Right cardiac atrium (tissue), 5 donors: ENCODE measurements at places on chromosomes 5 and 9.

DNA sequence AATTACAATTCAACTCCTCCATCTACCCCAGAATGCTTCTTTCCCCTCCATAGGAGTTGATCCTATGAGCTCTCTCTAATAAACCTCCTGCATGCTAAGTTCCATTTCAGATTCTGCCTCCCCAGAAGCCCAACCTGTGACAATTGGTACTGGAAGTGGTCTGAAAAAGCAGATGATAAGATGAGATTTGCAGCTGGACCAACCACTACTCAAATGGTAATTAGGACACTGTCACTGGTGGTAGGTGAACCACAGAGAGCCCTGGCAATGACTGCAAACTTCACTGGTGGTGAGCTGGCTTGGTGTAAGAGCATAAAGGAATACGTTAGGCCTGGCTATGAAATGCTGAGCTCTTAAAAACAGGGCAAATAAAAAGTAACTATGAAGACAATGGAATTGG lies 112.6 kb downstream of the ESM1 start:
- no peak for DNase-seq

- no peak for DNase-seq
These were observed 39.8 kb upstream of the PITX1 start for GRCh38 chr5:135073761-135074345.

GRCh38 chr5:136529081-136529480 lies 163.7 kb upstream of the TRPC7 start:
- no peak for DNase-seq

- no peak for DNase-seq
These were observed 9.3 kb downstream of the SLC46A2 start for GRCh38 chr9:112881331-112881730.

GRCh38 chr9:127293767-127294166 lies 29.2 kb downstream of the GARNL3 start:
- DNase-seq: no peak

- no peak for DNase-seq
These were observed 452.0 kb downstream of the DMAC1 start for GRCh38 chr9:7347556-7347955.

DNA sequence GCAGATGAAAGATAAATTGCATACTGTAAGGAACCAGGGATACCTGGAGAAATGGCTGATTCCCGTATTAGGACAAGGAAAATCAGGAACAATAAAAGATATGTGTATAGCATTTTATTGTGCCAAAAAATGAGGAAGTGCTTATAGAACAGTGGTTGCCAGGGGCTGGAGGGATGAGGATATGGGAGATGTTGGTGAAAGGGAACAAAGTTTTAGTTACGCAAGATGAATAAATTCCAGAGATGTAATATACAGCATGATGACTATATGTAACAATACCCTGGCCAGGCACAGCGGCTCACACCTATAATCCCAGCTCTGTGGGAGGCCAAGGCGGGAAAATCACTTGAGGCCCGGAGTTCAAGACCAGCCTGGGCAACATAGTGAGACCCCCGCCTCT lies 101.8 kb downstream of the CDK5RAP2 start:
- no peak for DNase-seq

GRCh38 chr9:101711330-101711941 lies 27.0 kb downstream of the GRIN3A start:
- no peak for DNase-seq

GRCh38 chr9:133423216-133423615 lies 1.0 kb downstream of the ADAMTS13 start:
- peak; percentile 6 for DNase-seq

DNA sequence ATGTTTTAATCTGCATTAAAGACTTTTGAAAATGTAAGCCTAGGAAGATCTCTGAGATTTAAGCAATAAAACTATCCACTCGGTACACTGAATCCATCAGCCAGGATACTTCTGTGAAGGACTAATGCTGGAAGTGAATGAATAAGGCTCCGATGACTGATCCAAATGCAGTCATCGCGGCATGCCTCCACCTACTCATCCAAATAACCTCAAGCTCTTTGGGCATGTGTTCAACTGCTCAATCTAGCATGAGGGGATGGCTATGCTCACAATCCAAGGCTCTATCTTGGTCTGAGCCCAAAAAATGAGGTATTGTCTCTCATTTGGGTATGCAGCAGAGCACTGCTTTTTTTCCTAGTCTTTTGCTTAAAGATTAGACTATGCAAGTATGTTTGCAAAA lies 19.2 kb downstream of the MARCHF3 start:
- no peak for DNase-seq

GRCh38 chr9:31166516-31166915 lies 1217.9 kb upstream of the ACO1 start:
- DNase-seq: no peak

DNA sequence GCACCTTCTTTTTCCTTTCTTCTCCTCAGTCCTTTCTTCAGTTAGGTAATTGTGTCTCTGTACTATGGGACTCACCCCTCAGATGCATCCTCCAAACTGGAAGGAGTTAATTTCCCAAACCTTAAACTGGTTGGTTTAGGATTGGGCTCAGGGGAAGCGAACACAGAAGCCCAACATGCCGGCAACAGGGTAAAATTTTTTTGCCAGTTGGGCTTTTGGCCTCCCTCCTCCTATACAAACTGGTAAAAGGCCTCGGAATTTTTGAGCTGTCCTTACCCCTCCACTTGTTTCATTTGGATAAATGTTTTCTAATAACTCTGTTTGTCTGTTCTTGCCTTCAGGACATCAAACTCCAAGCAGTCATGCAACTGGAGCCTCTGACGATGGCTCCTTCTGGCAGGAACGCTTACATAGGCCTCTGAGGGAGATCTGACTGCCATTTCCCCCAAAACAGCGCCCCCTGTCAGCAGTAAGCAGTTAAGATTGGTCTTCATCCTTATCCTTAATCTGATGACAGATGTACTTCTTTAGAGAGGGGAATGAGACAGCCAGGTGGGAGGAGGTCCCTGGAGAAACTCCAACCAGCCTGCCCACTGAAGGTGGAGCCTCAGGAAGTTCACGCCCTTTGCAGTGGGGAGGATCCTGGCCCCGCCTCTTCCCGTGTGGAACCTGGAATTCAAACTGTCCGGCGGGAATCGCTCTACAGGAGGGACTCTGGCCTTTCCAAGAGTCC lies 57.8 kb upstream of the SPINK5 start:
- DNase-seq: no peak

DNA sequence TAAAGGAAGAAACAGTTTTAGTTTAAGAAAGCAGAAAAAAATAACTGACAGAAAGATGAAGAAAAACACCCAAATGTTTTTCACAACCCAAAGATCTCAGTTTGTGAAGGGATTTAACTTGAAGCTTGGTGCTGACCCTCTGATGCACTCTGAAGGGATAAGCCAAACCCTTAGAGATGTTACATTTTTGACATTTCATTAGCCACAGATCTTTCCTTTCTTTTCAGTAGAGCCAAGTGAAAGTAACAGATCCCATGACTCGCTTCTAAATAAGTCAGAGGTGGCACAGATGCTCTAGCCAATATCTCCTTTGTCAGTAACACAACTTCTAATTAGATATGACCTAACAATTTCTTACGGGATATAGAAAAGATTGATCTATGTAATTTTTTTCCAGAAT lies 394.5 kb upstream of the EDIL3 start:
- no peak for DNase-seq

- DNase-seq: no peak
These were observed 54.3 kb downstream of the FBN2 start for GRCh38 chr5:128483738-128484137.

DNA sequence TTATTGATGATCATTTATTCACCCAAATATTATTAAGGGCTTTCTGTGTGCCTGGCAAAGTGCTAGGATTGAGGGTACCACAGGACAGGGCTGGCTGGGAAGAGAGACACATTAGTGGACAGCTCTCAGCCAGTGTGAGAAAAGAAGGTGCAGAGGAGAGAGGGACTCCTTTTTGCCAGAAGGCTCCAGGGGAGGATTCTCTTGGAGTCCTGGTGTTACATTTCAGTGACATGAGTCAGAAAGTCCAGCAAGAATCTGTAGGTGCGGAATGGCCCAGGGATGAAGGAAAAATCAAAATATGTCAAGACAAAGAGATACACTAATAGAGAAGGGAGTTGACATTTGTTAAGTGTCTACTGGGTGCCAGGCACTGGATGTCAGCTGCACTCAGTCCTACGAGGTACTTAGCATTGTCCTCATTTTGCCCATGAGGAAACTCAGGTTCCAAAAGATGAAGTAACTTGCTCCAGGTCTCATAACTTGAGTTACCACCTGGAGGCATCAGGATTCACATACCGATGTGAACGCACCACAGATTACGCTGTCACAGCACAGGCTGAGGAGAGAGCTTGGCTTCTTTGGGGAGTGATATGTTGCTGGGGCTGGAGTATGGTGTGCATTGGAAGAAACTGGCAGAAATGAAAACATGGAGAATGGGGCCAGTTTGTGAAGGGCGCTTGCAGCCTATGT lies 60.5 kb downstream of the RASGRF2 start:
- DNase-seq: no peak

- DNase-seq: no peak
These were observed 49.4 kb downstream of the ATP10B start for GRCh38 chr5:160802592-160802991.

- DNase-seq: peak; percentile 90
These were observed 7.1 kb downstream of the SYNPO start for GRCh38 chr5:150647275-150648251.

DNA sequence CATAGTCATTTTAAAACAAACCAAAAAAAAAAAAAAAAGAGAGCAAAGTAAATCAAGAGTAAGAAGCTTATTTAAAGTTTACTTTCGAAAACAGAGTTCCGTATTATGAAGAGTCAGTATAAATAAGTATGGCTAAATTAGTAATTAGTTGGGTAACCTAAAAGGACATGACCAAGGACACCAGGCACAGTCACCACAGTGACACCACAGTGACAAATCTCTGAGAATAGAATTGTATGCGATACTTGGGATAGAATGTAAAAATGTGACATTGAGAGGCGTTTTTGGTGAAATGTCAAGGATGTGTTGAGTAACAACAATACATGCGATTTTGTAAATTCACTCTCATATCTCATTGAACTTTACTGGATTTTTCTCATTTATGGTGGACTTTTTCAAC lies 150.9 kb upstream of the SPEF2 start:
- no peak for DNase-seq

- no peak for DNase-seq
These were observed 668.3 kb downstream of the DNAH5 start for GRCh38 chr5:13276156-13276555.

DNA sequence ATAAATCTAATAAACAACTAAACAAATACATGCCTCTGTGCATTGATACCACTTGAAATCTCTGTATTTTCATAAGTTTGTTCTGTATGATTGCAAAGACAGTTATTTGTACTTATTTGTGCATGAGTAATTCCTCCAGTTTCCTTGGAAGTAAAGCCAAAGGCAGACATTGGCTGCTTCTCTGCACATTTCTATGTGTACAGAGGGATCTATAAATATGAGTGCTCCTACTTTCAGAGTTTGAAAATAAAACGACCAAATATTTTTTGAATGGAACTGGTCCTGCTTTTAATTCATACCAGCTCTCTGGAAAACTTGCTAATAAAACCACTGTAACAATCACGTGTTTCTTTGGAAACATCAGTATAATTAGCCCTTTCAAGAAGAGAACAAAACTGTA lies 306.5 kb downstream of the MAN2A1 start:
- DNase-seq: no peak

- peak; percentile 30 for DNase-seq
These were observed 89.0 kb upstream of the MAP1B start for GRCh38 chr5:72018143-72018803.

GRCh38 chr9:80866121-80866520 lies 823.2 kb downstream of the TLE1 start:
- no peak for DNase-seq

- no peak for DNase-seq
These were observed 34.2 kb upstream of the GOLGA1 start for GRCh38 chr9:124975131-124975530.

GRCh38 chr5:67187006-67187715 lies 9.4 kb downstream of the CD180 start:
- DNase-seq: no peak

DNA sequence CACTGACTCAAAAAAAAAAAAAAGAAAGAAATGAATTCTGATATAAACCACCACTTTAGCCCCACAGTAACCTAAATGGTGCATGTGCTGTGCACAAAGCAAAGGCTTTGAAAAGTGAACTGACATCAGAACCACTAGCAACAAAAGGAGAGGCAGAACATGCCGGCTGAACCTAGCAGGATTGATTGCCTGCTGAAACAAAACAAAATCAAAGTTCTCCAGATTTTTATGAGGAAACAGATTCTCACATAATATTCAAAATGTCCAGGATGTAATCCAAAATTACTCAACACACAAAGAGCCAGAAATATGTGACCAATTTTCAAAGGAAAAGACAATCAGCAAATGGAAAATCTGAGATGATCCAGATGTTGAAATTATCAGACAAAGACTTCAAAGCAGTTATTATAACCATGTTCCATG lies 37.9 kb downstream of the UBTD2 start:
- DNase-seq: no peak

DNA sequence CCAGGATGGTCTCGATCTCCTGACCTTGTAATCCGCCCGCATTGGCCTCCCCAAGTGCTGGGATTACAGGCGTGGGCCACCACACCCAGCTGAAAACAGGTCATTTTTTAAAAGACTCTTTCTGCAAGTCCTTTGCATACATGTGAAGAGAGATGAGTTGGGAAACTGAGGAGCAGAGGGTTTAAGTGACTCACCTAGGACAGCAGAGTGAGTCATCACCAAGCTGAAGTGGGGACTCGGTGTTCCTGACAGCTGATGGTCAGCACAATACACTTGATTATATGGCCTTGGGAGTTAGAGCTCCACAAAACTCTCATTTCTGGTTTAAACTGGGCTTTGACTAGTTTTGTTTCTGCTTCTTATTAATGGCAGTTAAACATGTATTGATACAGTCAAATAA lies 38.1 kb upstream of the SSBP2 start:
- DNase-seq: no peak

DNA sequence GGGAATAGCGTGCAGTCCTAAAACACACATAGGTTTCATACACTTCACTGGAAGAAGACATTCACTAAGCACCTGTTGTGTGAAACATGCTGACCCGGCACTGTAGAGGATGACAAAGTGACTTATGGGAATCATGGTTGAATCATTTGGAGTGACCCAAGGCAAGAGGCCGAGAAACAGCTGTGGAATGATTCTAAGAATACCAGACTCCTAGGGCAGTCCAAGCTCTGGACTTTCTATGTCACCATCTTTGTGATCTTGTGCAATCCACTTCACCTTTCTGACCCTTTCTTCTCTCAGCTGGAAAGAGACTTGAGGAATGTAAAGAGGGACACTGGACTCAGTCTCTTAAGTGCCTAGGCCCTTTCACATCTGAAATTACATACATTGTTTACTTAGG lies 13.1 kb downstream of the MSANTD3 start:
- no peak for DNase-seq
